ENCODE measurements at places on chromosomes 7 and 10.
A peak's percentile ranks its signal among the peaks of the same experiment; 100 is the strongest.

GRCh38 chr10:16445770-16446469, 9.1 kb downstream of the PTER start:
- no peak for DNase-seq

DNA sequence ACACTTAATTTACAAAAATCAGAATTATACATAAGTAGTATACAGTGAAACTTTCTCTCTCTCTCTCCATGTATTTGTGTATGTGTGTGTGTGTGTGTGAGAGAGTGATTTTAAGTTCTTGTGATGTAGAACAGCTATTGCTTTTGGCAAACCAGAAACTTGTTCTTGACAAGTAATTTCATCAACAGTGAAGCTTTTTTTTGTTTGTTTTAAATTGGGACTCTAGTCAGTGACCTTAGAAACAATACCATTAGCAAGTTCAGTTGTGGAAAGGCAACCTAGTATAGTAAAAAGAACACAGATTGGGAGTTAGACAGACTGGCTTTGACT, 319.1 kb downstream of the PTEN start:
- no peak for DNase-seq

DNA sequence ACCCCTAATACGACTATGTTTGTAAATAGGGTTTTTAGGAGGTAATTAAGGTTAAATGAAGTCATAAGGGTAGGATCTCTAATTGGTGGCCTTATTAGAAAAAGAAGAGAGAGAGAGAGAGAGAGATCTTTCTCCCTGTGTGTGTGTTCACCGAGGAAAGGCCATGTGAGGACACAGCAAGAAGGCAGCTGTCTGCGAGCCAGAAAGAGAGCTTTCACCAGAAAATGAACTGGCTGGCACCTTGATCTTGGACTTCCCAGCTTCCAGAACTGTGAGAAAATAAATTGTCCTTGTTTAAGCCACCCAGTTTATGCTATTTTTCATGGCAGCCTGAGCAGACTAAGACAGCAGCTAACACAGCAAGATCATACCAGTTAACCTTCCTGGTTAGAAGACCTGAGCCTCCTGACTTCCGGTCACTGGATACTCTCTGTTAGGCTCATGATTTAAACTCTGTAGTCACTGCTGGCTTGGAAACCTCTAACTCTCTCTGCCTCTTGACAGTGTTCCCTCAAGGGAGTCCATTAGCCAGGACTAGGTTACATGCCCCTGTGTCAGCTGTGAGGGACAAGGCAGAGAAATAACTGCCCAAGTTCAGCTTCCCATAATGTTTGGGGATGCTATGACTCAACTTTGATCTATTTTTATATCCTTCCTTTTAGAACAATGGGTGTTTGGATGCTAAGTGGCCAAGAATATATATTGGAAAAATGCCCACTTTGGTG, 102.3 kb downstream of the DYNC1I1 start:
- no peak for DNase-seq

DNA sequence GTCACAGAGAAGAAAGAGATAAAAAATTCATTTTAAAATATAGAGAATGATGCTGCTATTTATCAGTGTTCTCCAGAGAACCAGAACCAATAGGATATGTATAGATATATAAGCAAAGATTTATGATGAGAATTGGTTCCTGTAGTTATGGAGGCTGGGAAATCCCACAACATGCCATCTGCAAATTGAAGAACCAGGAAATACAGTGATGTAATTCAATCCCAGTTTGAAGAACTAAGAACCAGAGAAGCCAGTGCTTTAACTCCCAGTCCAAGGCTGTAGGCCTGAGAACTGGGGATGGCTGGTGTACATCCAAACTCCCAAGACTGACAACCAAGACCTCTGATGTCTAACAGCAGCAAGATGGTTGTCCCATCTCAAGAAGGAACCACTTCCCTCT, 192.9 kb upstream of the PLXDC2 start:
- no peak for DNase-seq

DNA sequence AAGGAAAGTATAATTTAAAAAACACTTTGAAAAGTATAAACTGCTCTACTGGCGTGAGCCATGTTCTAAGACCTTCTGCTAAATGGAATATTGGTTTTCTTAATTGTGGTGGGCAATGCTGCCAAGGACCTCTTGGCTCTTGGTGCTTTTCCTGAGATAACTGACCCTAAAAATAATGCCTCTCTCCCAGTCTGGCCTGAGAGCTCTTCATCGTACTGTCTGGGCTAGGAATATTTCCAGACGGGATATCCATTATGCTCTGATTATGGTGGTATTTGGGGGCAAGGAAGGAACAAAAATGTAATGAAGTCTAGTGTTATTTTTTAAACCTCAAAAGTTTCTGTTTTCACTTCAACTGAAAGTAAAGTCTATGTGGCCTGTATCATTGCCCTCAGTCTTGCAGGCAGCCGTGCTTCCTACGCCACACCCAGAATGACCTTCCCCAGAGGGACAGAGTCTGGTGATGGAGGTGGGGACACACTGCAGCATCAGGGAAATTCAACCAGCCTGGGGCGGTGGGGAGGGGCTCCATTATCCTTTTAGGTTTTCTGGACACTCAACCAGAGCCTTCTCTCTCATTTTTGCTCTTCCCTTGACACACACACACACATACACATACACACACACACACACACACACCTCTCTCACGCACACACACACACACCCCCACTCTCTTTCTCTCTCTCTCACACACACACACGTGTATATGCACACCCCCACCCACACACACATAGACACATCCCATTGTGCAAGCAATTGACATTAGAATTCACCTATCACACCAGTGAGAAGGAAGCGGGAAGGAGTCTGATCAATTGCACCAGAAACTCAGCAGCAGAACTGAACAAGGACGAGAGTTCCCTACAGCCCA, 99.6 kb downstream of the LRRC18 start:
- no peak for DNase-seq

- no peak for DNase-seq
These were observed 976 bp upstream of the EGFR start for GRCh38 chr7:55017841-55018240.

- no peak for DNase-seq
These were observed 73.1 kb upstream of the MET start for GRCh38 chr7:116598861-116599260.

DNA sequence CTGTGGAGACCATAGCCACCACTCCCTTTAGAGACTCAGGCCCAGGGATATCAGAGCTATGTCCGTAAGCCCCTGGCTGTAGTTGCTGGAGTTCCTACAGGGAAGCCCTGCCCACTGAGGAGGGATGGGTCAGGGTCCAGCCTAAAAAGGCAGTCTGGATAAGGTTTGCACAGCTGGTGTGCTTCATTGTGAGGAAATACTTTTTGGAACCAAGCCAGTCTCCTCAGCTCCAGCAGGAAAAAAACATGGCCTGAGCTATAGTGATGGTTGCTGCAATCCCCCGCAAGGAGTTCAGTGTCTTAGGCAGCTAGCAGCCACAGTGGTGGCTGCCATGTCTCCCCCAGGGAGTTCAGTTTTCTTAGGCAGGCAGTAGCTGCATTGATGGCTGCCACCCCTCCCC, 52.6 kb upstream of the CYP2C8 start:
- no peak for DNase-seq

- DNase-seq = no peak
These were observed 23.9 kb upstream of the CELF2 start for GRCh38 chr10:10993785-10994184.

- peak; percentile 32 for DNase-seq
These were observed 203.7 kb downstream of the ARHGAP21 start for GRCh38 chr10:24519950-24520349.

DNA sequence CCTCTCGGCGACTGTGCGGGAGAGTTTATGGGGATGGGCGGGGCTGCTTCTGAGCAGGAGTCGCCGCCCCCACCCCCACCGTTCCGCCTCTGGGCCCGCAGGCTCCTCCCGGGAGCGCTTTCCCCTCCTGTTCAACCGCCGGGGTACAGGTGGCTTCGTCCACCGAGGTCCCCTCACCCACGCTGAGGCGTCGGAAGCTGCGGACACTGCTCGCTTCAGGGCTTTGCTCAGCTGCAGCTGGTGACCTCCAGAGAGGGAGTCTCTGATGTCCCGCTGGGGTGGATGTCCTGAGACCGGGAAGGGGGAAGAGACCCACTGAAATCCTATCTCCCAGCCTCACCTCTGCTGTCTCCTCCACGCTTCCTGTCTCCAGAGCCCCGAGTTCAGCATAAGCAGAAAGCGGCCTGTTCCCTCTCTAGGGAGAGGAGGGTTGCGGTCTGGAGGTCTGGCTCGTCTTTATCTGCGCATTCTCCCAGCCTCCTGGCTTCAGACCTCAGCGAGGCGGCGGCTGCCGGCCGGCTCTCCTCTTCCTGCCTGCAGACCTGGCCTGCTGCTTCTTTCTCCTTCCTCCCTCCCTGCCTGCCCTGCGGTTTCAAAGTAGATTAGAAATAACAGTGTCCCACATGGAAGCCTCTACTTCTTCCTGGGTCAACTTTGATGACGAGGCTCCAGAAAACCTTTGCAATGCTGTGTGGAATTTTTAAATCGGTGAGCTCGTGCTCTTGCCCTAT, 1.8 kb downstream of the CYP2E1 start:
- peak; percentile 14 for DNase-seq

DNA sequence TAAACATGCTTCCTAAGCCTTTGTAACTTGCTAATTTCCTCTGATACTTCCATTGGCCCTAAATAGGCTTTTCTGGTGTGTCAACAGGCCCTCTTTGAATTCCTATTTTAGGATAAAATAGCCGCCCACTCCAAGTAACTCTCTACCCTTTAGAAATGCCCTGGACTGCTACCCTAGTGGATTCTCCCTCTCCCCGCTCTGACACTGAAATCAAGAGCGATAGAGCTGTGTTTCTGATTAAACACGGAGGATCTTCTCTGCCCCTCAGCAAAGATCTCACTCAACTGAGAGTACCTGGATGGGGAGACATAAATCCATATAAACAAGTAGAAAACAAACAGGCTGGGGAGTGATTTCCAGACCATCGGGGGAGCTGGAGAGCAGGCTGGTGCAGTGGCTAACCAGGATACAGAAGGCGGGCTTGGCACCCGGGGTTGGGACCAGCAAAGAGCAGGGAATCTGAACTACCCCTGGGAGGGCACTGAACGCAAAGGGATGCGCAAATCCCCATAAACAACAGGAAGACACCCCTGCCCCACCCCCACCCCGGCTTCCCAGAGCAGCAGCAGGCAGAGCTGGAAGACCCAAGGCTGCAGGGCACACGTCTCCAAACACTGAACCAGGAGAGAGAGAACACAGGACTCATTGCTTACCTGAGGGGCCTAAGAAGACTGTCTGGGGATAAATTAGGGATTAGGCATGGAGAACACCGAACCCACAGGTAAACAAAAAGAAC, 2.5 kb downstream of the ASB13 start:
- no peak for DNase-seq

GRCh38 chr7:68511281-68511680, 1087.0 kb upstream of the AUTS2 start:
- no peak for DNase-seq

- DNase-seq = no peak
These were observed 171.5 kb downstream of the PRPF18 start for GRCh38 chr10:13758312-13758711.

DNA sequence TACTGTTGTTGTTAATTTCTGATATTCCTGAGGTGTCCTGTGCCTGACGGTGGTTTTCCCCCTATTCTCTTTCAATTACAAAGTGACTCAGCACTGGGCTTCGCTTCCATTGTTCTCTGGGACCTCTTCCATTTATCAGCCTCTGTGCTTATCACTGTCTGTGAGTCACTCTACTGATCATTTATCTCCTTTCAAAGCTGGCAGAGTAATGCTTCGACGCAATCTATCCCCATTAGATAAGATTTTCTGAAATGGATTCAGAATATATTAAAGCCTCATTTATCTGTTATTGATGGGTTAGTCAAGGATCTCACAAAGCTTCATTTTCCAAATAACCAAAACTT, 679.2 kb downstream of the SDK1 start:
- DNase-seq = no peak

DNA sequence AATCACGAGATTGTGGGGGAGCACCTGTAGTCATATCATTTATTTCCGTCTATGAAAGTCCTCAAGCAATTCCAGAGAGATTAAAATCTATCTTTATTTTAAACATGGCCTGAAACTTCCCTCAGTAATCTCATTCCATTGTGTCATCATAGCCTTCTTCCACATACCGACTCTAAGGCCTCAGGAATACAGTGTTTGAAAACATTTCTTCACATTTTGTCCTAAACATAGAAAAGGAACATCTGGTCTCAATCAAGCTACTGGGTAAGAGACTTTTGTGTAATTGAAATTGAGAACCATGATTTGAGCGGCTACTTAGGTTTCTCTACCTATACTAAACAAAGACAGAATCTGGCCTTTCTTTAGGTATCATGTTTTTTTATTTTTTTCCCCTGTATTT, 78.0 kb upstream of the ELMO1 start:
- no peak for DNase-seq

- DNase-seq = no peak
These were observed 174.9 kb downstream of the DGKI start for GRCh38 chr7:137671920-137672319.
